Activated CD8-positive, alpha-beta memory T cell treated with anti-CD3 and anti-CD28 coated beads for 36 hours (primary cell): ENCODE measurements at places on chromosomes 3 and 15. TPM values are rescaled to one million over a fixed set of nuclear protein-coding genes. Genes with fewer than 3 reads are reported as not detected.

The ROPN1B gene
- total RNA-seq = not detected

The IL5RA gene
- total RNA-seq = 0.34 TPM

The MKRN3 gene
- 1.1 TPM for total RNA-seq

The ATXN7 gene
- total RNA-seq = 21.0 TPM

The OR5K2 gene
- not detected for total RNA-seq

The OIP5 gene
- 19.9 TPM for total RNA-seq

The CHRNA7 gene
- total RNA-seq = 0.21 TPM

The XCR1 gene
- total RNA-seq = not detected
